ENCODE measurements at places on chromosomes 6 and 20.
A peak's percentile ranks its signal among the peaks of the same experiment; 100 is the strongest.

DNA sequence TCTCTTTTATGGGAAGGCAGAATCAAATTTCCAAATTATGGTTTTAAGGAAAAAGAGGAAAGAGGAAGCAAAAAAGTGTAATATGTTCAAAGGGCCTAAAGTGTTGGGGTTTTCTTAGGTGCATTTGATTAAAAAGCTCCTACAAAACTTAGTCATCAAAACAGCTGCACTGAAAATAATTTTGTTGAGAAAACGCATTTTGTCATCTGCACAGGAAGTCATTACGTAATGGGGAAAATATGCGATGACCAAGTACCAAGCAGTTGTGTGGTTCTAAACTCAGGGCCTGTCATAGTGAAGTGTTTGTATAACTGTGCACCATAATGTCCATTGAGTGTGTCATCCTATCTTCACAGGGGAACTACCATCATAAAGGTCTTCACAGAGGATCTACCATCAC lies 15.6 kb downstream of the HAO1 start:
- no peak for DNase-seq

DNA sequence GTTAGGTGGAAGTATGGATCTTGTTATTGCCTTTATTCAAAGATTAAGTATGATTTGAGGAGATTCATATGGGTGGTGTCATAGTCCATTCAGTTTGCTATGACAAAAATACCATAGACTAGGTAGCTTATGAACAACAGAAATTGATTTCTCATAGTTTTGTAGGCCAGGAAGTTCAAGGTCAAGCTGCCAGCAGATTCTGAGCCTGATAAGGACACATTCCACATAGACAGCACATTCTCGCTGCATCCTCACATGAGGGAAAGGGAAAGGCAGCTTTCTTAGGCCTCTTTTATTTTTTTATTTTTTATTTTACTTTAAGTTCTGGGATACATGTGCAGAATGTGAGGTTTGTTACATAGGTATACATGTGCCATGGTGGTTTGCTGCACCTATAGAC lies 27.7 kb downstream of the ME1 start:
- no peak for DNase-seq

GRCh38 chr20:45576995-45577394 lies 2.1 kb downstream of the WFDC8 start:
- DNase-seq: no peak

- no peak for DNase-seq
Observed at GRCh38 chr6:124008988-124009765, 205.5 kb downstream of the NKAIN2 start.

DNA sequence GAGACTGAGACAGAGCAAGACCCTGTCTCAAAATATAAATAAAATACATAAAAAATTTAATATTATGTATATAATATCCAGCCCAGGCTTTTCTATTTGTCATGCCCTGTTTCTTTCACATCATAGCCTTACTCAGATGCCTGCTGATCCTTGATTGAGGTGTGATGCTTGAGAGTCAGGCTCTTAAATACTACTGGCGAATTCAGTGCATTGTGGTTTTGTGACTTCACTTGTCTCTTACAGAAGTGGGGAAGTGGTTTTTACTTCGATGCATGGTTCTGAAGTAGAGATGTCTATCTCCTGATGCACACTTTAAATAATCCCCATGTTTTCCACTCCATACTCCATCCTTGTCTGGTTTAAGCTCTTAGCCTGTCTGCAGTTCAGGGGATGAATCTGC lies 29.1 kb downstream of the ASXL1 start:
- no peak for DNase-seq

DNA sequence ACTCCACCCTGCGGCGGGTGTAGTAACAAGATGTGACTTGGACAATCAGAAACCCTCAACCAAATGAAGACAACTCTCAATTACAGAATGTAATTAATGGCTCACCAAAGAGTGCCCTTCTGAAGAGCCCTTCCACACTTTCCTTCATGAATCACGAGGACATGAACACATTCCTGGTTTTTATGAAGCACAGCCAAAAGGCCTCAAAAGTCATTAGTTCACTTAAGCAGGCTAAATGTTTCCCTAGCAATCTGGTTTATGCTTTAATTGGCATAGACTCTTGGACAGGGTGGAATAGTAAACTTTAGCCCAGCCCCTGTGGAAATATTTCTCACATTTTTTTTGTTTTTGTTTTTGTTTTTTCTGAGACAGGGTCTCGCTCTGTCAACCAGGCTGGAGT lies 20.5 kb downstream of the CPNE5 start:
- no peak for DNase-seq

- no peak for DNase-seq
Observed at GRCh38 chr6:92587525-92587924, 831.8 kb downstream of the EPHA7 start.

DNA sequence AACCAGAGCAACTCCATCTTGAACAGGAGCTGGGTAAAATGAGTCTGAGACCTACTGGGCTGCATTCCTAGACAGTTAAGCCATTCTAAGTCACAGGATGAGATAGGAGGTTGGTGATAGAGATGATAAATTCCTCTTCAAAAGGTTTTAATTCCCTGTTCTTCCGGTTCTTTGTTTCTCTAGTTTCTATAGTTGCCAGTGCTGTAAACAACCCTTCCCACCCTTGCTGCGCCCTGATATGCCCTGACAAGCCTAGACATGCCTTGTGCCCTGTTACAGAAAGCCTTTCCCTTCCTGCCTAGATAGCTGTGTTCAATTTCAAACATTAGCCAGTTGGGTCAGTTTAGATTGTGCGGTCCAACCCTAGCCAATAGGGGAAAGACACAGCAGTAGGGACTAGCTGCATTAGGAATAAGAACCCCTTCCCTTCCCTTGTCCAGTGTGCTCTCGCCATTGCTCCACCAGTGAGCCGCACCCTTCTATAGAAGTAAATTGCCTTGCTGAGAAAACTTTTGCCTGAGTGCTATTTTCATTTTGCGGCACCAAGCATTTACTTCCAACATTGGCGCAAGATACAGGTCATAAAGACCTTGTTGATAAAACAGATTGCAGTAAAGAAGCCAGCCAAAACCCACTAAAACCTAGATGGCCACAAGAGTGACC lies 52.5 kb upstream of the CCN2 start:
- DNase-seq: no peak

- DNase-seq: no peak
Observed at GRCh38 chr6:124885171-124885570, 77.1 kb upstream of the RNF217 start.

- no peak for DNase-seq
Observed at GRCh38 chr20:59400708-59401107, 100.3 kb downstream of the EDN3 start.

DNA sequence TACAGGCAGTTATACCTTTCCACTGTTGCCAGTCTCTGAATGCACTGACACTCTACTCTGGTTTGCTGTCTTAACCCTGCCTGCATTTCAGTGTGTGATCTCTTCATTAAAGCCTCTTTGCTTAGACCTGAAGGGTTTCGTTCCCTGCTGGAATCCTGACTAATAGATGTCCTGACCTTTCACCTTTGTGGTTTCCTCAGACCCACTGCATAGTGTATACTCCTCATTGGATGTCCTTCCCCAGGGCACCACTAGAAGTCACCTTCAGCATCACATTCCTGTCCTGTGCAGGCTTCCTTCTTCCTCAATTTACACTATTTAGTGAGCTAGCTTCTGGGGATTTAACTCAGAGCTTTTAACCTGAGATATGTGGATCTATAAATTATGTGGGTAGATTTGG lies 120.6 kb downstream of the RCAN2 start:
- peak; percentile 3 for DNase-seq

DNA sequence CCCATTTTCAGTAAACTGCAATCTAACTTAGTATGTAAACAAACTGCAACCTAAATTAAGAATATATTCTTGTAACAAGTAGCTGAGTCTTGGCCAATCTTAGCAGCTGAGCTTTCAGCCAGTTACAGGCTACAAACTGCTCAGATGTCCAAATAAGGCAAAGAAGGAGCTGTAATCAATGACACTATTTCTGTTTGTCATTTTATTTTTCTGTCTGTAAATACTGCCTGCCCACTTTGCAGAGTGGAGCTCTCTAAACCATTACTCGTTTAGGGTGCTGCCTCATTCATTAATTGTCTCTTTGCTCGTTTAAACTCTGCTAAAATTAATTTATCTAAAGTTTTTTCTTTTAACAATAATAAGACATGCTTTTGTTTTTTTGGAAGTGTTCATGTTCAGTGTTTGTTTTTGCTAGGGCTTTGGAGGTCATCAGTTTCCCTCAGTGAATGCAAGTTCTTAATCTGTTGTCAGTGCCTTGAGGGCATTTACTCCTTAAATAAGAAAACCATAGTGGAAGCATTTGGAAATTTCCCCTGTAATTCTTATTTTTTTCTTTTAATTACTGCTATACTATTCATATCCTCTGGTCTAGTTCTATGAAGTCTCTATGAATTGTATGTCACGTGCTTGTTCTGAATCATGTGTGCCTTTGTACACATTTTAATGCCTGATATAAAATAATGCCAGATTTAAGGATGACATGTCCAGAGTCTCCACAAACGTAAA lies 3.6 kb upstream of the PRL start:
- DNase-seq: no peak

DNA sequence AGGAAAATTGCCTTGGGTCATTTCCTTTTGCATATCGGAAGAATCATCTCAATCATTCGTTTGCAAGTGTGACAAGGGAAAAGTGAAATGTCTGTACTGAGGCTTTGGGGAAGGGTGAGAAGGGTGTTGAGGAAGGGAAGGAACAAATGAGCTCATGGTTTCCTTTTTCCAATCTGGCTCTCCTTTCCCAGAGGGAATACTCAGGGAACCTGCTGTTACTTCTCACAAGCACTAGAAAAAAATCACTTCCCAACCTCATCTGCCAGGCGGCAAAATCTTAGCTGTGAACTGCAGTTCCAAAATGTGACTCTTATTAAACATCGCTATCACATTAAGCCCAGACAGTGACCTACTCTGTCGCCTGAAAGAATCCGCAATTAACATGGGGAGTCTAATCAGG lies 258.1 kb downstream of the ZNF217 start:
- no peak for DNase-seq

DNA sequence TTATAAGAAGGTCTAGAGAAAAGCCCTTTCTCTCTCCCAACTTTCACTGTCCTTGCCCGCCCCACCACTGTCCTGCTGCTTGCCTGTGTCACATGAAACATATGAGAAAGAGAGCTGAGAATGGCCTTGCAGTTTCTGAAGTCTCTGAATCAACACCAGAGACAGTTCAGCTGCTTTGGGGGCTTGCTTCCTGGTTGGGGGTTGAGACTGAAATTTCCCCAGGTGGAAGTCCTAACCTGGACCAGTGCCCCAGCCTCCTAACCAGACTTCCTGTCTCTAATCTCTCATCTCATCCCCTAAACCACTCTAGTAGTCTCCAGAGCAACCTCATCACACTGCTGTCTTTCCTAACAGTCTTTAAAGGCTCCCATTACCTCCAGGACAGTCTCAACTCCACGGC lies 10.7 kb downstream of the TRAM2 start:
- DNase-seq: no peak

DNA sequence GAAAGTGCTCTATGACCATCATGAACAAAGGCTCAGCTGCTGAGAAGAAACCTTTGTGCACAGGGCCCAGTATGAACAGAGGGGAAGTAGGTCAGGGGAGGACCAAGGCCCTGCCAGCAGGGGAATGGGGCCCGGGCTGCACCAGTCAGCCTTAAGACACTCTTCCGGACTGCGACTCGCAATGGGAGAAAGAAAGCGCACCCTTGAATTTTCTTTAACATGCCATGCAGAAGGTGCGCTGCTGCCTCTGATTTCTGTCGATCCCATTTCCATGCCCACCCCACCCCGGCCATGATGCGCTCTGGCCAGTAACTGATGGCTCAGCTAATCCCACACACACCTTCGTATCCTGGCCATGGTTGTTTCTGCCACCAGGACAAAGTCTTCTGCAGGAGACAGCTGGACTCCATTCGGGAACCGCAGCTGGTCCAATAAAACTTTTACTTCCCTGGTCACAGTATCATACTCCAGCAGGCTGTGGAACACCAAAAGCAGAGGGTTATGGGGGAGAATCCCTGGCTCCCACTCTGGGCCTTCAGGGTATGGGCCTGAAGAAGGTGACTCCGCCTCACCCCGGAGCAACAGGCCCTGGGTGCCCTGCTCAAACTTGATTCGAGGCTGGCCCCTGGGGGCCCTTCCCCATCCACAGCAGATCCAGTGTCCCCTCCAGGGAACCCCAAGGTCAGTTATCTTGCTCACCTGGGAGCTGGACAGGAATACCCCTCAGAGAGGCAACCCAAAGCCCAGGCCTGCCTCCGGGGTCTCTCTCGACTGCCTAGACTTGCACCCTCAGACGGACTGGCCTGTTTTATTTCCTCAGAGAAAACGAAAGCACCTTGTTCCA lies 20.3 kb downstream of the CST7 start:
- DNase-seq: no peak

DNA sequence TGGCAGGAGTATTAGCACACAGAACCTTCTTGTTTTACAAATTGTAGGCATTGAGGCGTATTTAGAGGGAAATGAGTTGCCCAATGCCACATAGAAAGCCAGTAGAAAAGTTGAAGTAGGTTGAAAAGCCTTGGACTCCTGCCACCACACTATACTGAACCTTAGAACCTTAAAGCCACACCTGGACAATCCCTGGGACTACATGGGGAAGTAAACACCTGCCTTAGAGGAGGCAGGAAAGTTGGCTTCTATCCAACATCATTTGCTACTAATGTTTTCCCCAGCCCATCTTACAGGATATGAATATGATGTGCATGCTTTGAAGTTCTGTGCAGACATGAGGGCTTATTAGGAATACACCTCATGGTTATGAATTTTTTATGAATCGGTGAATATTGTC lies 5.3 kb upstream of the EPPIN start:
- DNase-seq: no peak

DNA sequence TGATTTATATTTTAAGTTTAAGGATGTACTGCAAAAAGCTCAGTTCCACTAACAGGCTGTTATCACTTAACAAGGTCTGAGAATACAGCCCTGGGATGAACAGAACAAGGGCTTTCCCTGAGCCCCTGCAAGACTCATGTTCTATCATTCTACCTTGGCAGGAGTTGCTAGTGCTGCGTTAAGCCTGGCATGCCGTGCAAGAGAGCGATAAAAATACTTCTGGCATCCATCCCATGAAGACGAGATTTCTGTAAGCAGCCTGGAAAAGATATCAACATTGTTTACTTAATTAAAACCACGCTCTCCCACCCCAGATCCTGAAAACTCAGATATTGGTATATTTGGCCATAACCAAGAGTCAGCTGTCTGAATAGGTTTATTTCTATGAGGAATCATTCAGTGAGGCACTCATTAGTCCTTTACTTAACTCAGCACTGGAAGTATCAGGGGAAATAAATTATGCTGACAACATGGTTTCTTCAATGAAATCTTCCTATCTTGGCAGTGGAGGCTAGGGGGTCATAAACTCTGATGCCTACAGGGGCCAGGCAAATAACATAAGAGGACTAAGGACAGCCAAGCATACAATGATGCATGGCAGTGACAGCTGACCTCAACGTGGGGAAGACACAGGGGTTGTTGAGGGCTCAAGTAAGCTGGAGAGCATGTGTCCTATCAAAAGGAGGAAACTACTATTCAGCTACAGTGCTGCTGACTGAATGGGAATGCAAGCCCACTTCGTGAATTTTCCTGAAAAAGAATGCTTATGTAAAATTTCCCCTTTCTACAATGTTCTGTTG lies 37.6 kb upstream of the LYRM2 start:
- no peak for DNase-seq
